Right lung (tissue), 10 donors: ENCODE measurements at places on chromosomes 5 and 9.
A peak's percentile ranks its signal among the peaks of the same experiment; 100 is the strongest.

DNA sequence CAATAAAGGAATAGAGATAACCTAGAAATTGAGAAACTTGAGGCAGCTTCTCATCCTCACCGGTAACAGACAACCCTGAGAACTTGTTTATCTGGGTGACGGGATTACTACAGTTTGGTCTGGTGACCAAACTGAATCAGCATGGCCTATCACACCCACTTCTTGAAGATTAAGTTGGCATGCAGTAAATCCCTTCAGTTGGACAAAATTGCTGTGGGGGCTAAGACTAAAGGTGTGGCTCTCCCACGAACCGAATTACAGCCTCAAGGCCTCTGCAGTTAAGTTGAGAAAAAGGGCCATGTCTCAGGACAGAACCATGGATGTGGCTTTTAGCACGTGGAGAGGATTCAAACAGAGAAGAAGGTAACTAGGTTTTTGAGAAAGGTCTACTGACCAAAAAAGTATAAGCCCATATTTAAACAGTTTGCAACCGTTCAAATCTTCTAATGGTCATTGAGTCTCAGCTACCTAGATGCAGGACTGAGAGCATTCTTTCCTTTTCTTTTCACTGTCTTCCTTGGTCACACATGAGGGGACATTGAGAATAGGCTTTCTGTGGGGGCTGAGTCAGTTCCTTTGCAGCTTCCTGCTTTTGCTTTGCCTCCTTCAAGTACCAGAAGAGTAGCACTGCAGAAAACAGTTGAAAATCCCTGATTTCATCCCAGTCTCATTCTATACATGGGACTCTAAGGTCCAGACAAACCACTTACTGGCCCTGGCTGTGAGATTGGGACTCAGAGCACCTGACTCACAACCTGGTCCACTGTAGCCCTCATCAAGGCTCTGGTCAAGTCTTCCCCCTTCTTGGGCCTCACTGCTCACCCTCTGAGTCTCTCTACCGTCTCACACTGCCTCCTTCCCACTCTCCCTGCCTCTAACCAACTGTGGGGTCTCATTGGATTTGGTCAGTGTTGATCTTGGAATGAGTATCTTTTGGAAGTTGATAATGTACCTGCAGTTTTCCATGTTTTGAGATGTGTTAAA lies 30.9 kb downstream of the PDE6A start:
- no peak for DNase-seq

DNA sequence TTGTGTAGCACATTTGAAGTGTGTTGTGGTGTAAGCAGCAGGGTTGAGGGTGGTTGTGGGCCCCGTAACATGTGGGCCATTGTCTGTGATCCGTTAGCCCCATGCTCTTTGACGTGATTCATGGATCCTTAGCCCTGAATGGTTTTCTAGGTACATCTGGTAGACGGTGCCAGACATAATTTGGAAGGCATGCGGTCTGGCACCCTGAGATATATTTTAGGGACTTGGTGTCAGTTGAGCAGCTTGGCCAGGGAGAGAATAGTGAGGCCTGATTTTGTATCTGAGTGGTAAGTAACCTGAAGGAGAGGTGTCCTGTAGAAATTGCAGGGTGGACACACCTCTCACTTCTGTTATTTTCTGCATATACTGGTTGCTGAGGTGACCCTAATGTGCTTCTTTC lies 10.9 kb downstream of the SH3GL2 start:
- no peak for DNase-seq

DNA sequence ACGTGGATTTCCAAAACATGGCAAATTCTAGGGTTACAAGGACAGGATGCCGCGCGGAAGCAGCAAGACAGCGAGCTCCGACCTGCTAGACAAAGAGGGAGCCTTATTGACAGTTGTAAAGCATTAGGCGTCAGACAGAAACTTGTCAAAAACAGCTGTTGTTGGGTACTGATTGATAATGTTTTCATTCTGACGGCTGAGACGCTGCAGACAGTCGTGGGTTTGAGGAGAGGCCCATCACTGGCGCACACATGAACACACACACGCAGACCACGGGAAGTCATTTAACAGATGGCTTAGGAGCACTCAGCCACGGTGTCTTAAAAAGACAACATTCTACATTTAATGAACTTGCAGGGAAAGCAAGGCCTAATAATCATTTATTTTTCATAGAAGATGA lies 324.0 kb downstream of the NDUFS4 start:
- no peak for DNase-seq

GRCh38 chr5:80973027-80973426 lies 12.9 kb downstream of the RASGRF2 start:
- no peak for DNase-seq

DNA sequence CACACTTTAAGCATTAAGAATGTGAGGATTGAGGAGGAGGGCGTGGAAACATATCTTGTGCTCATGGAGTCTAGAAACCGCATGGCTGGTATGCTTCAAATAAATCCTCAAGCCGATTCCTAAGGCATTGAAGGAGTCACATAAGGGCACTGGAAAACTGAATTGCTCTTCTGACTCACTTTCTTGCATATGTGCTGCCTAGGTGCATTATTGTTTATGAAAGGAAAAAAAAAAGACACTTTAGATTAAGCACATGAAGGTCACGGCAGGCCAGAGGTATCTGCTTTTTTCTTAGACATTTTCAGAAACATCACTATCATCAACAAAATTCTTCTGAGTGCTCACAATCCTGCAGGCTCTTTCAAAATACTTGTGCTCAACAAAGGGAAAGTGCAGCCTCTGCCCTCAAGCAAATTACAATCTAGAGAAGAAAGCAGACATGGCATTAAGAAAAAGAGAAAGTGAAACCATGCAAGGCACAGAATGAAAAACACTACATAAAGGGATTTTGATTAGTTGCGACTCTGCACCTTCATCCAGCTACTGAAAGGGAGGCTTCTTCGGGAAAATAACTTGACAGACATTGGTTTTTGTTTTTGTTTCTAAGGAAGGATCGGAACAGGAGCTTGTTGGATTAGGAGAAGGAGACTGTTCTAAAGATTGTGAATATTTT lies 2117.6 kb downstream of the MAT2B start:
- DNase-seq, result no peak

GRCh38 chr5:158895588-158895987 lies 204.1 kb downstream of the EBF1 start:
- DNase-seq, result peak; percentile 50

DNA sequence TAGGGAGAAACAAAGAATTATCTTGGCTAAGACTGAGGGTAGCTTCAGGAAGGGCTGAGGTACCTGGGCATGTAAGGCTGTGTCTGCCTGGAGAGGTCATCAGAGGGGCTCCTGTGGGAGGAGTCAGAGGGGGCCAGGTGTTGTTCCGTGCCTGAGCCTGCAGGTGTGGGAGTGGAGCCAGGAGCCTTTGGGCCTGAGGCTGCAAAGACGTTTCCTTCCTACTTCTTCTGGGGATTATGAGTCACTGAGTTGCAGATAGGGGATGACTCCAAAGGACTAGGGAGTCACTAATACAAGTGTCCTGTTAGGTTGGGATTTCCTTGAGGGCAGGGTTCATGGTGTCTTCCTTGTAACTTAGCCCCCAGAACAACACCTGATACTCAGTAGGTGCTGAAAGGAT lies 391.1 kb downstream of the ARHGEF28 start:
- DNase-seq, result no peak

DNA sequence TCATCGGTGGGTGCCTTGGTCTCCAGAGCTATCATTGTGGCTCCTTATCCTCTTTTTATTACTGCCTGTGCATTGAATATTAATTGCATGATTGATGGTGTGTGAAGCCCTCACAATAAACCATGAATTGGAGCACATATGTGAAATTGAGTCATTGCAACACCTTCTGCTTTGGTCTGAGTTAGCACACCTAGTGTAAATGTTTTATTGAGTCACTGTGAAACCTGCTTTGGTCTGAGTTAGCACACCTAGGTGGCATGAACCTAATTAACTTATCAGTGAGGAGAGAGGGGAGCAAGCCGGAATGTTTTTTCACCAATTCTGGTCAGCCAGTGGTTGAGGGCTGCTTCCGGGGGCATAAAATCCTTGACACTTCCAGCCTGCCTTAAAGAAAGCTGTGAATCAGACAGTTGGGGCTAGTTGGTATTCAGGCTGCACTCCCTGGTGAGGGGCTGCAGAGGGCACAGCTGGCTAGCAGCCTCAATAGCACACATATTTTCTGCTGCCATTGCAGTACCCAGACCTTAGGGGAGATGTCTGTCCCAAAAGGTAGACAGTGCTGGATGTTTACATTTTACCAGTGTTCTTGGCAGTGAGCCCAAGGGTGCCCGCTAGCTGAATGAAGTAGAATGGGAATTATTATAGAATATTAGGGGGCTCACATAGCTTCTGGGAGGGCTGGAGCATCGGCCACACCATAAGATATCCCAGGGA lies 76.5 kb upstream of the GOLM1 start:
- DNase-seq, result peak; percentile 3

DNA sequence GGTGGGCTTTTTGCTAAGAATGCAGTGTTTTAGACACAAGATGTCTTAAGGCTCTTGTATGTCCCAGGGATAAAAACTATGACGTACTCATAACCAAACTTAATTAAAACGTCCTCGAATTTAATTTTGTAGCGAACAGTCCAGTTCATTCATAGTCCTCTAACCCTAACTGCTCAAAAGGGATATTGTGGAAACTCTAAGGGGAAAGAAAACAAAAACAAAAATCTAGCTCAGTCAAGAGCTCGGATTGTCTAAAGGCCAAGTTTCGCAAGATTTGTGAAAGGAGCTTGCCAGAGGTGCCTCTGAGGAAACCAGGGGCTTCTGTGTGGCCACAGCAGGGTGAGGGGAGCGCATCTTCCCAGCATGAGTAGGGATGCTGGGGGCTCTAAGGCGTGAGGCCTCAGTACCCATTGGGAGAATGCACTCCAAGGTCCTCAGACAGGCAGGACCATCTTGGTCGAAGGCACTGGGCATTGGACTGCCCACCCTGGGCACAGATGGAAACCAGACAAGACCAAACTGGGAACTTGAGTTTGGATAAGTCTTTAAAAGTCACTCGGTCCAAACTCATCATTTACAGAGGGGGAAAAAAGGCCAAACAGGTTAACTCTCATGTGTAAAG lies 71.8 kb downstream of the PRRT1B start:
- no peak for DNase-seq

DNA sequence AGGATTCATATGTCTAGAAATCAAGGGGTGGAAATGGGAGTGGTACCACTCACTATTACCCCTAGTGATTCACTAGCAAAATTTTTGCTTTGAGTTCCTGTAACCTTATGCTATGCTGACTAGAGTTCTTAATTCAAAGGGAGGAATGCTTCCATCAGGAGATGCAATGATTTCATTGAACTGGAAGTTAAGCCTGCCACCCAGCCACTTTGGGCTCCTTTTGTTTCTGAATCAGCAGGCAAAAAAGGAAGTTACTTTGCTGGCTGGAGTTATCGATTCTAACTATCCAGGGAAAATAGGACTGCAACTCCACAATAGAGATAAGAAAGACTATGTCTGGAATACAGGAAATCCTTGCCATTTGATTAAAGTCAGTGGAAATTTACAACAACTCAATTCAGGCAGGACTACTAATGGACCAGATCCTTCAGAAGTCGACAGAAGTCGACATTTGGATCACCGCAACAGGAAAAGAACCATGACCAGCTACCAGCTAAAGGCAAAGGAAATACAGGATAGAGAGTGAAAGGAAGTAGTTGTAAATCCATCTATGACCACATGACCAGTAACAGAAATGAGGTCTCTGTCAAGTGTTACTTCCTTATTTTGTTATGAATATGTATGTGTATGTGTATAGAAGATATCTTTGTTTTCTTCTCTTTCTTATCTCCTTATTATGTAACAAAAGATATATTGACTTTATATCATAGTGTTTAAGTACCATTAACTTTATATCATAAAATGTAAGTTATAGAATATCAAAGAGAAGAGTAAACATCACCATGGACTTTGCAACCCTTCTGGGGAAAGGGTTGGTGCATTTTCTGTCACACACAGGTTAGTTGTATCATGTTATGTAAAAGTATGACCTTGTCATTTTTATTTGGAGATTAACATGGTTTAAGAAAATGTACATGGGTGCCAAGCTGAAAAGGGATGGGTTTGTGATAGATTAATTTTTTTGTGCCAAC lies 198.7 kb upstream of the HAPLN1 start:
- no peak for DNase-seq

DNA sequence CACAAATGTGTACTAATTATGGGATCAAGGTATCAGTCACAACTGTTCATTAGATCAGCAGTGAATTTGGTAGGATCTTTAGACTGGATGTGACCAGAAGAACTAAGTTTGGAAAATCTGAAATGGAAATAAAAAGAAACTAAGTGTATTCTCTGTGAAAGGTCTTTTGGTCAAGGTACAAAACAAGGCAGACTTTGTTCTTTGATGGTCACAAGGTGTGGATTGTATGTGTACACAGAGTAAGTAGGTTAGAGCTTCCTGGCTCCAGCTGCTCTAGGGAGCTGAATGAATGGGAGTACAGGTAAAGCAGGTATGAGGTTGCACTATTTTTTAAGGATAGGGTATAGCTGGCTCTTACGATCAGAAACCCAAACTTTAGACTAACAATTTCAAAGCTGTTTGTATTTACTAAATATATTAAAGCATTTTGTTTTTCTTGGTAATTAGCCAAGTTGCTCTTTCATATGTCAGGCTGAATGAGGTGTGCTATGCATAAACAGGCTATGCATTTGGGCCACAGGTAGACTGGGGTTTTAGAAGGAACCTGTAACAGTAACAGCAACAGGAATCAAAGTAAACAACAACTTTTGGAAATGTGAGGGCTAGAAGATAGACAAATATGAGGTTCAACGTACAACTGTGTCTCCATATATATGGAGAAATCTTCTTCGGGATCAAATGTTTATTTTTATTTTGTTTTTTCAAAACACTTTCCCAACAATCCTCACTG lies 32.5 kb downstream of the FAM169A start:
- DNase-seq, result no peak

- DNase-seq, result no peak
These were observed 30.6 kb downstream of the NDUFA8 start for GRCh38 chr9:122128969-122129343.

DNA sequence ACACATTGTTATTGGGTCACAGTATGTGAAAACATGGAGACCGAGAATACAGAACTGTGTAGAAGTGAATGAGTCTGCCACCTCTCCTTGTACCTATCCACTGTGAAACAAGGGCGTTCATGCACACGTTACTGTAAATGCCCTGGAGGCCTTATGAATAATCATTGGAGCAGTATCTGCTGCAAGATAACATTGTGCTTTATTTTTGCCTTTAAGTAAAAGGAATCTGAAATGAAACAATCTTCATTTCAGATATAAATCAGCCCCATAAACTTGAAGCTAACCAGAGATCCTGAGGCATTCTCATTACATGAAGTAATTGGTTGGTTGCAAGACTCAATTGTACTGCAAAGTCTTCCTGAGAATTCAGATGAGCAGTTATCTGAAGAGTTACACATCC lies 419.6 kb downstream of the KDM4C start:
- no peak for DNase-seq

DNA sequence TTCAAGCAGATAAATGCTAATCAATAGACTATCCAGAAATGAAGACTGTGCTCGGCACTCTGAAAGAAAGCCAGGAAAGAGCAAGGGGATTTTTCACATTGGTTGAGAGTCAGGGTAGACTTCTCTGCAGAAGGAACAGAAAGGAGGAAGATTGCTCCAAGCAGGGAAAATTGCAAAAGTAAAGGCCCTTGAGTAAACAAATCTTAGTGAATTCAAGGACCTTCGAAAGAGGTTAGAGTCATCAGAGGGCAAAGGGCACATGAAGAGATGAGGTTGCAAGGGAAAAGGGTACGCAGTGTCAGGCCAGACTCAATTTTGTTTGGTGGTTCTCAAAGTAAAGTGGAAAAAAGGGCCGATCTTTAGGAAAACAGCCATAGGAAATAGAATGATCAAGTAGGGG lies 157.6 kb upstream of the RAI14 start:
- no peak for DNase-seq
